Hematopoietic multipotent progenitor cell treated with erythropoietin and hydrocortisone succinate and interleukin-3 and kit ligand, for 4 days (in vitro differentiated cells): ENCODE measurements at places on chromosomes 16 and 17.

- no peak for DNase-seq
These were observed 36.7 kb downstream of the CCDC57 start for GRCh38 chr17:82175951-82176350.

DNA sequence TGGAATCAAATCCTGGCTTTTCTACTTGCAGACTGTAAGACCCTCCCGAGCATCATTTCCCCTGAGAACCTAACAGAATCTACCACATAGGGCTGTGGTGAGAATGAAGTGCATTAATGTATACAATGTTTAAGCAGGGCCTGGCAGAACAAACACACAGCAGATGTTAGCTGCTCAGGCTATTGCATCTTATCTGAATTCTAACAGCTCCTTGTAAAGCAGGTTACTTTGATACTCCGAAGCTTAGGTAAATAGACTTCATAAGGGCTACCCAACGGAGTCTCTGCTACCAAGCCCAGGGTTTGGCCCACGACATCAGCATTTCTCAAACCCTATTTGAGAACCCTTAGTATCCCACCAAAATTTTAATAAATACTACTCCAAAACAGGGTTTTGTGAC, 24.4 kb upstream of the NOS2 start:
- no peak for DNase-seq

DNA sequence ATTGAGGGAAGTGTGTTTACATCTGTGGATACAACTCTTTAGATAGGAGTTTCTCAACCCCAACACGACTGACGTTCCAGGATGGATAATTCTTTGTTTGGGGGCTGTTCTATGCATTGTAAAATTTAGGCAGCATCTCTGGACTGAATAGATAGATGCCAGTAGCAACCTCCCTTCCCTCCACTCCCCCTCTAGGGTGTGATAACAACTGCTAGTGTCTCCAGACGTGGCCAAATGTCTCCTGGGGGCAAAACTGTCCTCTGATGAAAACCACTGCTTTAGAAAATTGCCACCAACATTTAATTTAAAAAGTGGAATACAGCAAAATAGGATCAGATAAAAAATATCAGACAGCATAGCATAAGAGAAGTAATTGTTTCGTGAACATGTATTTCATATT, 79.9 kb downstream of the HS3ST3A1 start:
- DNase-seq, result no peak

DNA sequence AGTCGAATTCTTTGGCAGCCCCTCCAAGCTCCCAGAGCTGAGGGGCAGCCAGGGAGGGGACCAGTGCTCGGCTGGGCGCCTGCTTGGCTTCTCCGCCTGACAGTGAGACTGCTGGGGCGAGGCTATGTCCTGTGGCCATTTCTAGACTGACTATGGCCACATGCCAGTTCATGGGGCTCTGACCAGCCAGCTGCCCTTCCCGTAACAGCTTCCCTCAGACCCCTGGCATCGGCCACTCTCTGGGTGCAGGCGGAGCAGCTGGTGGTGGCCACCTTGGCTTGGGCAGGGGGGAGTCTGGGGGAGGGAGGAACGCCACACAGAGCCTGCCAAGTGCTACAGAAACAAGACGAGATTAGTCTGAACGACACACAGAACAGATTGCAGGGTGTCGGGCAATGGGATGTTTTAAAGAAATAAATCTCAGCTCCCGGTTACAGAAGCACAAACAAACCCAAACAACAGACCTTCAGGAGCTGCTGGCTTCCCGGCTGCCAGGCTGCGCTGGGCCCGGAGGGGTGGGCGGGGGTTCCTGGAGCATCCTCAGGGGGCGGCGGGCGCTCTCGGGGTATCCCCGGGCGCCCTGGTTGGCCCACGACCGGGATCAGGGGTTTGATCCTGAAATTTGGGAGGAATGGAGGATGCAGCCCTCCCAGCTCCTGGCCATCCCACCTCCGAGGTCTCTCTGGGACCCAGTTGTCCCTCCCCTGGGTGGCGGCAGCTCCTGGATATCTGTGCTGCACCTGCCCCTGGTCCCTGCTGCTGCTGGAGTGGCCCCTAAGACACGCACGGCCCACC, 34.5 kb downstream of the TBC1D16 start:
- DNase-seq, result no peak

GRCh38 chr16:10885246-10885645, 8.2 kb downstream of the CIITA start:
- DNase-seq, result no peak

GRCh38 chr17:57355090-57355859, 99.0 kb downstream of the MSI2 start:
- peak; percentile 64 for DNase-seq

GRCh38 chr17:1720856-1721386, 3.6 kb upstream of the WDR81 start:
- DNase-seq, result peak; percentile 76

GRCh38 chr16:22098405-22099255, 6.3 kb downstream of the VWA3A start:
- peak; percentile 85 for DNase-seq

GRCh38 chr16:17155485-17155884, 315.3 kb downstream of the XYLT1 start:
- no peak for DNase-seq

GRCh38 chr17:40151414-40151963, 11.2 kb downstream of the CASC3 start:
- peak; percentile 26 for DNase-seq
